AG04450 (cell line): ENCODE measurements at places on chromosomes 4 and X.

DNA sequence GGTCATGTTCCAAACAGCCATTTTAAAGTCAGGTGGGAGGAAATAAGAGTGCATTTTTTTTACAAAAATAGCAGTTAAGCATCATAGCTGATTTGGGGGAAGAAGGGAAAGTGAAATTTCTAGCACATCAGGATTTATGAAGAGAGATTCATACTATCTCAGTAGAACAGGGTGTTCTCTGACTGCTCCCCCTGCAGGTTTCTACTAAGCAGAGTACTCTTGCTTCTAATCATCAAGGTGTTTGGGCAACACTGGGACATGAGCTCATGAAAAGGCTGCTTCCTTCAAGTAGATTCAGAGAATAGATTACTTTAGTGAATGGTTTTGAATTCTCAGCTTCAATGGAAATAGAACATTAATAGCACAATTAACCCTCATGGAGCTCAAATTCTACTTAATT lies 591.4 kb upstream of the PCDH10 start:
- DNase-seq, result no peak

DNA sequence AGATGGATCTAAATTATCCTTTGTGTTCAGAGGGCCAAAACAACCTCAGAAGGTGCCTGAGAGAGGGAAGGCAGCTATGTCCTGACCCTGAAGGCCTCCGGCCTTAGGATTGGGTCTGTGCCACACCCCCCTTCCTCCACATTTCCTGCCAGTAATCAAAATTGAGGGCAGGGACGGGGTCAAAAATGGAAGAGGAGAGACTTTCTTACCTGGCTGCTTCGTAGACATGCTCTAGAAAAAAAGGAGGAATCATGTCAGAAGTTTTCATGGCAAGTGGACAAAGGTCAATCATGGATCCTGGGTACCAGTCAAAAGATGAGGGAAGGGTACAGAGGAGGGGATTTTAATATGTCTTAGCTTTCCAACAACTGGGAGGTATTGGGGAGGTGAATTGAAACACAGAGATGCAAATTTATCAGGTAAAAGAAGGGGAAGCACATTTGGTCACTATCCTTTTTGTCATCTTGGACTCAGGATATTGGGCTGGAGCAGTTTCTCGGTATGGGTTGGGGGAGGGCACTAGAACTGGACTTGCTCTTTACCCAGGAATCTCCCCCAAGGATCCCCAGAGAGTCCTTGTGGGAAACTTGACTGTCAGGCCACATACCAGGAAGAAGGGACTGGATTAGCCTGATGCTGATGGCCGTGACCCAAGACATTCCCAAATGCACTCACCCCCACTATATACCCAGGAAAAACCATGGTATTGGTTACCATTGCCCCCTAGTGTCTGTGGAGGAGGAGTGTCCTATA lies 17.1 kb downstream of the VSIG4 start:
- no peak for DNase-seq

- DNase-seq, result no peak
Measured at GRCh38 chrX:34343001-34343400, 210.9 kb upstream of the FAM47A start.

- no peak for DNase-seq
Measured at GRCh38 chr4:136699905-136700304, 832.4 kb downstream of the PCDH18 start.

DNA sequence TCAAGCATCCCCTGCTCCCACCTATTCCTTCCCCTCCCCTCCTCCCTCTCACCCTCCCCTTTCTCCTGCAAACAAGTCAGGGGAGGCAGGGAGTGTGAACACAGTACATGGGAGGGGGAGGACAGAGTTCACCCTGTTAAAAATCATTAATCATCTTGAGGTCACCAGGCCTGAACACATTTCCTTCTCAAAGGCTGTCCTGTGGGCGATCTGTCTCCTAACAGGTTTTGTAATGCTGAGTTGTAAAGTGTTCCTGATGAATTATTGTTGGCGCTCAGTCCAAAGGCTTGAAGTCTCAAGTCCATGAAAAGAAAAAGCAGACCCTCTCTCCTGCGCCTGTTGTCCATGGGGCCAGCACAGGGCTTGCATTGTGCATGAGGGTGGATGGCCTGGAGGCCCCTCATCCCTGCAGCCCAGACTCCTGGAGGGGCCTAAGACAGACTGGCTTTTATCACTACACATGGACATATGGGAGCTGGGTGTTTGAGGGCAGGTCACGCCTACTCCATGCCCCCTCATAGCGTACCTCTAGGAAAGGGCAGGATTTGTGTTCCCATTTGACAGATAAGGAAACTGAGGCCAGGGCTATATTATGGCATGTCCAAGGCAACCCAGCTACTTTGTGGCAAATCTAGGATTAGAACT lies 189.1 kb downstream of the RAB28 start:
- DNase-seq, result no peak
